NCI-H2081 treated with DMSO at 0.1 percent for 48 hours (cell line): ENCODE measurements at places on chromosomes 6 and 20.

- DNase-seq: no peak
Observed at GRCh38 chr6:156845454-156846155, 68.4 kb downstream of the ARID1B start.

GRCh38 chr20:64210656-64211369, 44.7 kb upstream of the PCMTD2 start:
- DNase-seq: no peak

DNA sequence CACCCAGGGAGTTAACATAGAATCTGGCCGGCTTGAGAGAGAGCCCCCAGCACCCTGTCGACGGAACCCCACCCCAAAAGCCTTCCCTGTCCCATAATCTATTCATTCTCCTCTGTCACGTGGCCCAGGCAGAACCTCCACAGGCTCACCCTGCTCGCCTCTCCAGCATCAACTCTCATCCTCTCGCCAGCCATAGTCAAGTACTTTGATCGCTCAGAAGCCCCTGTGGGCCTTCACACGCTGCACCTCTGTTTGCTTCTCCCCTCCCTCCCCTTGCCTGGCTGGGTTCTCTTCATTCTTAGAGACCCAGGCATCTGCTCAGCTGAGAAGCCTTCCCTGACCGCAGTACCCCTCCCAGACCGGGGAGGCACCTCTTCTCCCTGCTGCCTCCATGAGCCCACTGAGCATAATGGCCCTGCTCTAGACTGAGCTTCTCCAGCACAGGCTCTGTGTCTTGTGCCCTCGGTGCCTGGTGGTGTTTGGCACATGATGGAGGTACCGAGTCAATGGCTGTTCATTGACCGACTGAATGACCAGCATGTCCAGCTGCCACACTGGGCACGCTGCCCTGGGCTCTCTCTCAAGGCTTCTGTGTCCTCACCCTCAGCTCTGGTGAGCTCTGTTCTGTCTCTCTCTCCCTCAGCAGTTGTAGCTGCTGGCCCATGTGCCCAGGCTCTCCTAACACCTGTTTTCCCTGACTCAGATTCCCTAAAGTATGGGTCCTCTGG, 33.7 kb downstream of the PKIG start:
- no peak for DNase-seq

- DNase-seq: no peak
Observed at GRCh38 chr20:8930726-8931125, 138.2 kb upstream of the PLCB4 start.

GRCh38 chr6:37691904-37692806, 5.5 kb downstream of the MDGA1 start:
- DNase-seq: no peak

- no peak for DNase-seq
Observed at GRCh38 chr6:35924146-35924545, 3.2 kb upstream of the SRPK1 start.

DNA sequence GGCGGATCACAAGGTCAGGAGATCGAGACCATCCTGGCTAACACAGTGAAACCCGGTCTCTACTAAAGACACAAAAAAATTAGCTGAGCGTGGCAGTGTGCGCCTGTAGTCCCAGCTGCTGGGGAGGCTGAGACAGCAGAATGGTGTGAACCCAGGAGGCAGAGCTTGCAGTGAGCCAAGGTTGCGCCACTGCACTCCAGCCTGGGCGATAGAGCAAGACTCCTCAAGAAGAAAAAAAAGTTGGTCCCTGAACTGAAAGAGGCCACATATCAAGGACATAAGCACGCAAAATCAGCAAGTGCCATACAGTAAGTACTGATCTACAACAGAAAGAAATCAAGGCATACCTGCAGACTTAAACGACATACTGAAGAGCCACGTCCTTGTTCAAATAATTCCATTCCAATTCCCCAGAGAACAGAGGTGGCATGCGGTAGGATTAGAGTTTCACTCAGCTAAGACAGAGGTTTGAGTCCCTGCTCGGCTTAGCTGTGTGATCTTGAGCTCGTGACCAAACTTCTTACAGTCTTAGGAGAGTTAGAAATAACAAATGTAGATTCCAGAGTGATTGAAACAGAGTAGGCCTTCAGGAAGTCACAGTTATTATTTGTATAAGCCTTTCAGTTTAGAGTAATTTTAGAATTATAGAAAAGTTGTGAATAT, 29.2 kb downstream of the B4GALT5 start:
- no peak for DNase-seq

DNA sequence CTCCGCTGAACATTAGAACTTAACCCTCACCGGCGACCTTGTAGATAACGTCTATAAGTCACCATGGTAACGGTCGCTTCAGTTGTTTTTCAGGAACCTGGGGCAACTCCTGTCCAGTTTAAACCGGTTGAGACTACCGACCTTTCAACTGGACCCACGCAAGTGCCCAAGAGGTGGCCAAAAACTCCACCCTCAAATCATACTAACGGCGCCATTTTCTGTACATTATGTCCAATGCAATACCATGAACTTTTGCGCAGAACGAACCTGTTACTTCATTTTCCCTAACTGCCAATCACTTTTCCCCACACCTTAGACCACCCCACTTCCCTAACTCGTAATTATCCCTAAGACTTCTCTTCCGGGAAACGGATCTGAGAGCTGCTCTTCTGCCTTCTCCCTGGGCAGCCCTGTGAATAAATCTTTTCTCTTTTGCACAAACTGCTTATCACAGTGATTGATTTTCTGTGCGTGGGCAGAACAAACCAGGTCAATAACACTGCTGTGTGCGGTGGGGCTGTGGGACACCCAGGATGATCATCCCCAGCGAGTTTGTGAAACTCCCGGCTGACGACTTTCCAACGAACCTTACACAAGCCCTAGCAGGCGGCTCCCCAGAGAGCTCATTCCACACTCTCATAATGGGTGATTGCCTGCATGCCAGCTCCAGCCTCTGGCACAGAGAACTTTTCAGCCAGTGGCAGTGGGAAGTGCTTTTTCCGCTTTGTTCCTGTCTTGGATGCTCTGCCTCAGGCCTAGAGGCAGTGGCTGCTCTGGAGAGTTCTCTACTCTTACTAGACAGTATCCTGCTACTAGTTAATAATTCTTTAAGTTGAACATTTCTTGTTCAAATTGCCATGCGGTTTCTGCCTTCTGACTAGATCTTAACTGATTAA, 28.6 kb downstream of the GPX5 start:
- DNase-seq: no peak

DNA sequence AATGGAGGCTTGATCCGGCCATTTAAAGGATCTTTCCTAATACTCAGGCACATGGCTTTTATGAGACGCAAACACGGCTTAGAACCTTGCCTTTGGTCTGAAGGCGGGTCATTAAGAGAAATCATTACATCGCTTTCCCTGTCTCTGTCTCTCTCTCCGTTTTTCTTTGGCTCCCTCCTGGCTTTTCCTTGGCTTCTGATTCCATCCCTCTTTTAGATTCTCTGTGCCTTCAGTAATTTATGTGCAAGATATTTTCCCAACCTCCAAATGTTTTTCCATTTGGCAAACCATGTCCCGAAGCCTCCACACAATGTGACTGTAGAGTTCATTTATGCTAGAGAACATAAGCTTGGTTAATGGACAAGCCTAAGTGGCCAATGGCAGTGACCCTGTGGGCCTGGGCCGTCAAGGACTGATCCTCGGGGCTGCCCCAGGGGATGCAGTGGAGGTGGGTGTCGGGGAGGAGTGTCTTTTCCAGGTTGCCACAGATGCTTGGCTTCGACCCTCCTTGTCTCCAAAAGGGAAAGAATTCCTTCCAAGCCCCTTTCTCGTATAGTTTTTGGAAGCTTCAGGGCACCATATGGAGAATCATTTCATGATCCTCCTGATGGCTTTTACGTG, 157.0 kb downstream of the SCML4 start:
- DNase-seq: no peak

GRCh38 chr20:43925215-43925614, 10.6 kb downstream of the TOX2 start:
- no peak for DNase-seq
